NCI-H1436 treated with DMSO at 0.1 percent for 48 hours (cell line): ENCODE measurements at places on chromosomes 16 and 17.

DNA sequence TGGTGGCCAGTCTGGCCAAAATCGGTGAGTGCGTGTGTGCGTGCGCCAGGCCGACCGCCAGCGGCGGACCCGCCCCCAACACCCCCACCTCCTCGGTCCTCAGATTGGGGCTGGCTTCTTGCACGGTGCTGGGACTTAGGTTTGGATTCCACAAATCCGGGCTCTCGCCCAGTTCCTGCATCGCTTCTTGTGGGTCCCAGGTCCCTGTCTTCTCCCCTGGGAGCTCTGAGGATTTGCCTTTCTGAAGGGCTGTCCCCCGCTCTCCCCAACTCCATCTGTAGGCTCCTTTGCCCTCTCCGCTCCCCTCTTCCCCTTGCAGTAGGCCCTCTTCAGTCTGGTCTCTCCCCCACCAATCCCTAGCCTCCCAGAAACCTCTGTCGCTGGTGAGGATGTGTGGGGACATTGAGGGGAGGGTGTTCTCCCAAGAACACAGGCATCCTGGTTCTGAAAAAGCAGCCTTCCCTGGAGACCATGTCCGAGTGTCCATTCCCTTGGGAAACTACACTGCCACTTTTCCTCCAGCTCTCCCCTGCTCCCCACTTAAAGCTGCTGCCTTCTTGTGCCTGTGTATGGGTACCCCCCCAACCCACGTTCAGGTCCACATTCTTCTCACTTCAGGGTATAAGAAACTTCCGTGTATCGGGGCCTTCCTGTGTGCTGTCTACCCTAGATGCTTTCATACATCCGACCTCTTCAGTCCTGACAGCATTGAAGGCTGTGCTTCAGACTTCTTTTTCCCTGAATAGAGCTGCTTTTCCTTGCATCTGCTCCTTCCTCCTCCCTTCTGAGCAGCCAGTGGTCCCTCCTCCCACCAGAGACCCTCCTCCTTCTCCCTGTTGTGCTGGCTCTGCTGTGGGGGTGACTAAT, 632 bp downstream of the SLC9A5 start:
- no peak for DNase-seq

- DNase-seq: no peak
Observed at GRCh38 chr16:2472885-2473445, 1.9 kb downstream of the NTN3 start.

- DNase-seq: no peak
Observed at GRCh38 chr16:22262460-22262859, 34.7 kb upstream of the POLR3E start.

GRCh38 chr17:28466521-28467048, 6.9 kb upstream of the SLC13A2 start:
- no peak for DNase-seq

- no peak for DNase-seq
Observed at GRCh38 chr16:89193576-89194293, 6.6 kb downstream of the SLC22A31 start.
